ENCODE measurements at places on chromosomes 2 and 18.

DNA sequence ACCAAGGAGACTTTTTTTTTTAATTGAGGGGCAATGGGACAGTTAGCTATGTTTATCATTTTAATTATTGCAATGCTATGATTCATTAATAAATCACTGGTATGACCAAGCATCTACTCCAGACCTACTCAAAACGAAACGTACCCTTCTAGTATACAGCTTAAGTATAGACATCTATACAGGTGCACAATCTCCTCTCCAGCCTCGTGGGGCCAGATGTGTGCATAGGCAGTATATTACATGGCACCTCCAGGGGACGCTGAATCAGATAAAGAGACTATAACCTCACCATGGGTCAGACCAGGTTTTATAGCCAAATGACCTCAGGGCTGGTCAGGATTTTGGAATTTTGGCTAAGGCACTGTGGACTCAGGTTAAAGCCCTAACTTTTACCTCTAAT, 86.6 kb downstream of the SS18 start:
- no peak for DNase-seq

DNA sequence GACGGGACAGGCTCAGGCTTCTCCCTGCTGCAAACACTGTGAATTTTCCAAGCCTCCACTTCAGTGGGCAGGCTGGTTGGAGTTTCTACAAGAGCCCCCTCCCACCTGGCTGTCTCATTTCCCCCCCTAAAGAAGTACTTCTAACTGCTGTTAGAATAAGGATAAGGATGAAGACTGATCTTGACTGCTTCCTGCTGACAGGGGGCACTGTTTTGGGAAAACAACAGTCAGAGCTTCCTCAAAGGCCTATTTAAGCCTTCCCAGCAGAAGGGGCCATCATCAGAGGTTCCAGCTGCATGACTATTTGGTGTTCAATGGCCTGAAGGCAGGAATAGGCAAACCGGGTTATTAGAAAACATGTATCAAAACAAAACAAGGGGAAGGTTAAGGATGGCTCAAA, 1162.8 kb downstream of the DSC3 start:
- DNase-seq: no peak

GRCh38 chr2:160381425-160381951, 112.1 kb downstream of the RBMS1 start:
- no peak for DNase-seq

- no peak for DNase-seq
Measured at GRCh38 chr2:46072101-46072820, 224.9 kb upstream of the EPAS1 start.

DNA sequence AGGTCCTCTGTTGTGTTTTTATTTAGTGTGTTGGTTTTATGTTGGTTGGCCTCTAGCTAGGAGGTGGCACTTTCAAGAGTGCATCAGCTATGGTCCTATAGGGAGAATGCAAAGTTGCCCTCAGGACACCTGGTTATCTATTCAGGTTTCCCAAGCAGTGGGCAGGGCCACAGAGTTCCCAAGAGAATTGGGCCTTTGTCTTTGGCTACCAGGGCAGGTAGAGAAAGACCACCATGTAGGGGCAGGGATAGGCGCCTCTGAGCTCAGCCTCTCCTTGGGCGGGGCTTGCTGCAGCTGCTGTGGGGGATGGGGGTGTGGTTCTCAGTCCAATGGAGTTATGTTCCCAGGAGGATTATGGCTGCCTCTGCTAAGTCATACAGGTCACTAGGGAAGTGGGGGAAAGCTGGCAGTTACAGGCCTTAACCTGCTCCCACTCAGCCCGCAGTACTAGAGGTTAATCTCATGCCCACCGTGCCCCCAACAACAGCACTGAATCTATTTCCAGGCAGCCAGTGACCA, 26.0 kb downstream of the ABCB11 start:
- no peak for DNase-seq

DNA sequence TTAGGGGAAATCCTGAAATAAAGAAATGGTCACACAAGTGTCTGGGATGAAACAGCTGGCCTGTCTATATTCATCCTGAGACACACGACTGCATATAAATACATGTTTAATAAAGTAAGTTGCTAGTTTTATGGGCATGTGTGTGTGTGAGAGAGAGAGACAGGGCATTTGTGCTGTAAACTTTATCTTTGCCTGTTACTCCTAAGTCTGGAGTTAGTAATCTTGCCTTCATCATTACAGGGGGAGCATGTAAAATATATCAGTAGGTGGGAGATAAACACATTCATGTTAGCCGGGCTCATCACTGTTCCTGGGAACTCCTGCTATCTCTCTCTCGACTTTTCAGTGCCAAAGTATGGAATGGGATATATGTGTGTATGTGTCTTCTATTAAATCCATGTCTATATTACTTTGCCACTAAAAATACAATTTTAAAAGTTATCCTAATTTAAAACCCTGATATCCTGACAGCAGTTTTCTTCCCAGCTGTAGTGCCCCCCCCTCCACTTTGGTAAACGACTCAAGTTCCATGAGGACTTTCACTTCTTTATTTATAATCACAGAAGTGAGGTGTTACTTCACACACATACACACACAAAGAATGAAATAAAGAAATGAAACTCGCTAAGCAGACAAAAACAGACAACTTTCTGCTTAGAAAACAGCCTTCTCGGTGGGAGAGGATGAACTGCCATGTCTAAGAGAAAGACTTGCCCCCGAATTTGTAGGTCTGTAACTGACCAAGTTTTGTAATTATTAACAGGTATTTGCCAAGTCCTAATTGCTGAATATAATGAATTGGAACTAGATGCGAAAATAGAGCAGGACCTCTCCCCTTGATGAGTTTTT, 947 bp downstream of the ZEB2 start:
- no peak for DNase-seq

DNA sequence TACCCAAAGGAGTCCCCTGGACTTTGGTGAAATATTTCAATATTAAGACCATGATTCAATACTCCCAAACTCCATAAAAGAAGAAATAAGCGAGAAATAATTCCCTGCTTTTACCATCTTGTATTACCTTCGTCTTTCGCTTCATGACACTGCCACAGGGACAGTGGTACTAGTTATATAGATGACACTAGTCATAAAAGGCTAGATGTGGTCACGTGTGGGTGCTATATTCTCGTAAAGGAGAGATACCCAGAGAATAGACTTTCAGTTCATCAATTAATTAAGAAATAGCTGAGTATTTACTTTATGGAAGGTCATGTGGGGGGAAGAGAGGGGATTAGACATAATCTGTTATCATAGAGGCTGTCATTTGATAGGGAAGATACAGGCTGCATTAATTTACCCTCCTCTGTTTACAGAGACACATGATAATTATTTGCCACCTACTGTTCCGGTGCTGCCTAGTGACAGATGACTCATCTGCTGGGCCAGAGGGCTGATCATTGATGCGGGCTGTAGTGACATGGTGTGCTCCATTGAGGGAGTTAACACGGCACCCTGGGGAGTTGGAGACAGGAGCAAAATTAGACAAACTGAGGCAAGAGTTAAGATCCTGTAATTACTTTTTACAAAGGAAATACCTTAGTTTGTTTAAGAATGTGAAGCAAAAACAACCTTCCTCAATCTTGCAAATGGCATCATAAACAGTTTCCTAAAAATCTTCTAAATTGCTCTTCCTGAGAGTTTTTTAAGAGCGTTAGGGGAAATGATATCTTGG, 78.2 kb upstream of the ITGB6 start:
- no peak for DNase-seq

DNA sequence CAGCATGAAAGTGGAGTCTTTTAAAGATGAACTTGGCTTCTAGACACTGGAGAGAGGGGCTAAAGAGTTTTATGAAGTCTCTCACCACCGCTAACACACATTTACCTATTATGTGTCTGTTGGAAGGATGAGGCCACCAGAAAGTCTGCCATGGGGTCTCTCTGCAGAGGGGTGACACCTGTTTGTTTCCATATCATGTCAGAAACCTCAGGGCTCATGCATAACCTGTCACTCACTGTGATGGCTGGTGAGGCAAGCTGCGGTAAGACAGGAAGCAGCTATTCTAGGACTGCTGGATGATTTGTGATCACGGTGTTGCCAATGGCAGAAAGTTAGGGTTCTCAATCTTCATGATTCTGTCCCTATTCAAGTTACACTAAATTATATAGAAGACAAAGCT, 60.8 kb upstream of the DNMT3A start:
- DNase-seq: no peak

GRCh38 chr18:8754995-8755960, 49.9 kb downstream of the MTCL1 start:
- DNase-seq: no peak

DNA sequence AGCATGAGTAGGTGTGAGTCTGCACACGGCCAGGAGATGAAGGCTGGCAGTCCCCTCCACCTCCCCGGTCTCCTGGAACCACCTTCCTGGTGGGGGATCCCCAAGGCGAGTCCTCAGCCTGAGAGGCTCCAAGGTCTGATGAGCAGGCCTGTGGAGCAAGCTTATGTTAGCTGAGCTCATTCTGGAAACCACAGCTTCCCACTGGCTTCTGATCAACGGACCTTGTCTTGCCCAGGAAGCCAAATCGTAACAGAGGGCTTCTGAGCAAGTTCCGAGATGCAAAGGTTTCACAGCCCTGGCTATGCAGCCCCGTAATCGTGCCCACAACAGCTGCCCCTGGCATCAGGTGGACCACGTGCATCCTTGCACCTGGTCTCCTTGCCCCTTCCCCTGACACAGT, 28.8 kb upstream of the GPR55 start:
- DNase-seq: no peak

- DNase-seq: no peak
Measured at GRCh38 chr2:161604901-161605300, 19.3 kb upstream of the SLC4A10 start.

DNA sequence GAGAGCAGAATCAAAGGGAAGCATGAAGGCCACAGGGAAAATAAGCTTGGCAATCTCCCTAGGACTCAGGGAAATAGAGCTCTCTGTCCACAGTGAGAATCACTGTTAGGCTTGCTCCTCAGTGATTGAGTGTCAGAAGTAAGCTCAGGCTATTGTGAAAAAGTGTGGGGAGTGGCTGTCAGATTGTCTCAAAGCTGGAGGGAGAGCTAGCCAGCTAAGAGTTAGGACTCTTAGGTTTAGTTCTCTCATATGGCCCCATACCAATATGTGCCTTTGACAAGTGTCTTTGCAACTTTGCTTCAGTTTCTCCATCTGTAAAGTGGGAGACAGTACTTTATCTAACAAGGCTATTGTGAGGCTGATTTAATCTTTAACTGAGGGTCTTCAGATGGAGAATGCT, 17.2 kb downstream of the EIF4E2 start:
- DNase-seq: no peak

- DNase-seq: no peak
Measured at GRCh38 chr18:40447820-40448219, 1507.2 kb upstream of the PIK3C3 start.

GRCh38 chr2:80858965-80859364, 554.4 kb upstream of the LRRTM1 start:
- DNase-seq: no peak

DNA sequence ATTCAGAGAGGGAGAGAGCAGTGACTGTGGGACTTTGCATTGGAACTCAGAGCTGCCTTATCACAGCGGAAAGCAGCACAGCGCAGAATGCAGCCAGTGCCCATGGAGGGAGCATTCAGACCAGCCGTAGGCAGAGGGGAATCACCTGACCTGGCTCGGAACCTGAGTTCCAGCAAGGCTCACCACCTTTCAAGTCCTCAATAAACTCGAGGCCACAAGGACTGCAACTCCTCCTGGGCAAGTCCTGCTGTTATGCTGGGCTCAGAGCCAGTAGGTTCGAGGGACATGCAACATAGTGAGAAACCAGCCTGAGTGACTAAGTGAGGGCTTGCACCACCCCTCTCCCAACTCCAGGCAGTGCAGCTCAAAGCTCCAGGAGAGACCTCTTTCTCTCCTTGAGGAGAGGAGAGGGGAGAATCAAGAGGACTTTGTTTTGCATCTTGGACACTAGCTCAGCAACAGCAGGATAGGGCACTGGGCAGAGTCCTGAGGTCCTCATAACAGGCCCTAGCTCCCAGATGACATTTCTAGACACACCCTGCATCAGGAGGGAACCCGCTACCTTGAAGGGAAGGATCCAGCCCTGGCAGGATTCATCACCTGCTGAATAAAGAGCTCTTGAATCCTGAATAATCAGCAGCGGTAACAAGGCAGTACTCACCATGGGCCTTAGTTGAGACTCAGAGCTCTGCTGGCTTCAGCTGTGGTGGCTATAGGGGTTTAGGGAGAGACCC, 136.8 kb upstream of the OTOS start:
- no peak for DNase-seq

GRCh38 chr2:134861173-134861572, 22.8 kb downstream of the ACMSD start:
- no peak for DNase-seq

- no peak for DNase-seq
Measured at GRCh38 chr18:6266212-6266611, 148.5 kb downstream of the L3MBTL4 start.

GRCh38 chr2:9081750-9082149, 78.3 kb upstream of the MBOAT2 start:
- DNase-seq: no peak

DNA sequence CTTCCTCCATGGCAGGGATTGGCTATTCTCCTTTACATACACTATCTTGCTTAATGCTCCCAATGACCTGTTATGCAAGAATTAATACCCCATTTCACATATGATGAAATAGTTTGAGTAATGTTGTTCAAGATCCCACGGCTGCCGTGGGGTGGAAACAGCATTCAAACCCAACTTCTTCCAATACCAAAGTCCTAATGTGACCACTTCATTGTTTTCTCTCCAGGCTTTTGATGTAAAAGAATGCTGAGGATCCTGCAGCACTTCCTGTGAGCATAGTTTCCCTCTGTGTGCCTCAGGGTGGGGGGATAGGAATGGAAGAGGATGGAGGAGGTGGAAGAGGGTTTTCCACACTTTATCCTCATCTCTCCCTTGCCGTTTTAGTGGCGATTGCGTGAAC, 199.4 kb downstream of the IRS1 start:
- DNase-seq: no peak

DNA sequence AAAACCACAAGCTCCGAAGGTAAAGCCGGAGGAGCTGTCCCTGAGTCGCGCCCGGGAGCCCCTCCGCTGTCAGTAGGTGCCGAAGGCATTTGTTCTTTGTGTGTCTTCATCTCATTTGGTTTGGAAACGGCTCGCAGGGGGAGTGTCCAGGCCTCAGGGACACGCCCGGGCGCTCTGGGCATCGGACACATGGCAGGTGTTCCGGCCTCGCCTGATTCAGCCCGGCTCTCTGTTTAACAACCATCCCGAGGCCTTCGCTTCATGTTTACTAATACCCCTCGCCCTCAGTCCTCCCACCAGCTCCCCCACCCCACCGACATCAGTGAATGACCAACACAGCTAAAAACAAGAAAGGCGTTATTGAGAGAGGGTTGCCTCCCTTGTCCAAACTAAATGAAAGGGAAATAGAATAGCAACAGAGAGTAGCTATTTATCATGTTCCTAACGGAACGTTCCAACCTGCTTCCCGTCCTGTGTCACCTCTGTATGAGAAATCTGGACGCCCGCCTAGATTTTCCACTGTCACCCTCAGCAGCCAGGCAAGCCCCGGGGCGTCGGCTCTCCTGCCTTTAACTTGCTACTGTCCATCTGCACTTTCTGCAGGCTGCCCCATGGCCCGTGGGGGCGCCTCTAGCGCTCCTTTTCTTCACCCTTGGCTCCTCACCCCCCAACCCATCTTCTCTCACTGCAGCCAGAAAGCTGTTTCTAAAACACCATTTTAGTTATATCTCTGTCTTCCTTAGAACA, 73.9 kb downstream of the MYCN start:
- no peak for DNase-seq

GRCh38 chr18:31586616-31587015, 5.1 kb upstream of the TTR start:
- DNase-seq: no peak

GRCh38 chr2:36360063-36360462, 4.5 kb downstream of the CRIM1 start:
- DNase-seq: no peak

All from stimulated activated CD8-positive, alpha-beta memory T cell treated with anti-CD3 and anti-CD28 coated beads, Interleukin-7, amount 100 ng/mL, for 24 hours (primary cell).